Fibroblast of skin of abdomen (primary cell): ENCODE measurements at places on chromosomes 6 and 20.

DNA sequence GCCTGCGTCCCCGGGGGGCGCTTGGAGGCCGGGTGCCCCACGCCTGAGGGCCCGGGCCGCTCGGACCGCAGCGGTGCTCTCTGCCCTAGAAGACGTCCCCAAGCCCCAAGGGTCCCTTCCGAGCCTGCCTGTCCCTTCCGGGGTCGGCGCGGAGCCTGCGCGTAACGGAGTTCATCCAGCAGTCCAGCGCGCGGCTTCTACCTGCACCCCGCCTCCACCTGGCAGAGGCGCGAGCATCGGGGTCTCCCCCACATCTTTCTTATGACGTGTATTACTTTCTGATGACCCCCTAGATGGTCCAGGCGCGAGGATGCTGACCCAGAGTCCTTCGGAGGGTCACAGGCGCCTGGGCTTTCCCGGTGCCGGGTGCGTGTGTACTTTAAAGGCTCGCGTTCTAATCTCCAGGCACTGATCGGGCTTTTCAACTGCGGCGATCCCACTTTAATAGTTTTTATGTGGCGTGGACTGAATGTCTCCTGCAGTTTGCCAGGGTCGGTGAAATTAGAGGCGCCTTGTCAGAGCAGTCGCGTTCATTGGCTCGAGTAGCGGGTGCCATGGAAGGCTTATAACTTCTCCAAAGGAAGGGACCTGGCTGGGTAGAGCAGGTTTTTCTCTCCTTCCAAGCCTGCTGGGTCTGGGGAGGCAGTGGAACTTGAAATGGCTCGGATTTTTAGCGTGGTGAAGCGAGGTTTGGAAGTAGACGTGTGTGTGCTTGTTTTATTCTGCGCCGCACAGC, 912 bp downstream of the EYA4 start:
- DNase-seq: no peak

DNA sequence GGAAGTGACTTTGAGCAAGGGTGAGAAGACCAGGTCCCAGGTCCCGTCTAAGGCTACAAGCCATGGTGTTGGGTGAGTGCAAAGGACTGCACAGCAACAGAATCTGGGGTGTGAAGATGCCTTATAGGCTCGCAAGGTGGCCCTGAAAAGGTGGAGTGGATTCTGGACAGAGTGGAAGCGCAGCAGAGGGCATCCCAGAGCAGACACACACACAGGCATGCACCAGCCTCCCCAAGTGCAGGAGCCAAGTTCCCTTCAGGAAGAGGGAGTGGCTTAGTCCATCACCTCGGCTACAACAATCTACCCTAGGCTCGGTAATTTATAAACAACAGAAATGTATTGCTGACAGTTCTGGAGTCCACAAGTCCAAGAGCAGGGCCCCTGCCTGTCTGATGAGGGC, 180.1 kb upstream of the PDE10A start:
- DNase-seq: no peak

DNA sequence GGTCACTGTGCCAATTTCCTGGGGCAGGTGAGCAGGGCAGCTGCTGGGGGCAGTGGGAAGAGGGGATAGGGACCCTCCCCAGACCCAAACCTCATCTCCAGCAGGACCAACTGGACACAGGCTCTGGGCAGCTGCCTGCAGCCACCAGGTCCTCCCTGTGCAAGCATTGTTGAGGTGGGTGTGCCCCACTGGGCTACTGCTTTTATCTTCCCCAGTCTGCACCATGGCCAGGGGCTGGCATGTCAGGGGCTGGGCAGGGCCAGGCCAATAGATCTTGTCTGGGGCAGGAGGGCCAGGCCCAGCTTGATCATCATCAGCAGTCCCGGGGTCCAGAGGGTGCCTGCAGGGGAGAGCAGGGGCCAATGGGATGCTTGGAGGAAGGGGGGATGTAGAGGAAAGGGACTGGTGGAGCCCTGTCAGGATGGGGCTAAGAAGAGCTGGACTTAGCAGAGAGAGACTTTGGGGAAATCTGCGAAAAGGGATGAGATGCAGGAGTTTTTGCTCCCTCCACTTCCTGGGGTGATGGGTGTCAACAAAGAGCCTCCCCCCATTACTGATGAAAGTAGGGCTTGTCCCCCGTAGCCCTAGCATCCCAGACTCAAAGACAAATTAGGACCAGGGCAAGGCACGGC, 5.7 kb downstream of the EBF4 start:
- no peak for DNase-seq

DNA sequence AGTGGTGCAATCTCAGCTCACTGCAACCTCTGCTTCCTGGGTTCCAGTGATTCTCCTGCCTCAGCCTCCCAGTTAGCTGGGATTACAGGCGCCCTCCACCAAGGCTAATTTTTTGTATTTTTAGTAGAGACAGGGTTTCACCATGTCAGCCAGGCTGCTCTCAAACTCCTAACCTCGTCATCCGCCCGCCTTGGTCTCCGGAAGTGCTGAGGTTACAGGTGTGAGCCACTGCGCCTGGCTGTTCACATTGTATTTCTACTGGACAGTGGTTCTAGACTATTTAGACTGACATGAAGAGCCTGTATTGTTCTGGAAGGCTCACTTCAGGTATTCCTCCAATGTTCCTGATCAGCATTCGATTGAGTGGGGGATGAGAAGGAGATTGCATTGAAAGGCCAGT, 14.8 kb upstream of the OVOL2 start:
- DNase-seq: no peak

GRCh38 chr6:44537306-44538049, 150.0 kb downstream of the CDC5L start:
- no peak for DNase-seq

DNA sequence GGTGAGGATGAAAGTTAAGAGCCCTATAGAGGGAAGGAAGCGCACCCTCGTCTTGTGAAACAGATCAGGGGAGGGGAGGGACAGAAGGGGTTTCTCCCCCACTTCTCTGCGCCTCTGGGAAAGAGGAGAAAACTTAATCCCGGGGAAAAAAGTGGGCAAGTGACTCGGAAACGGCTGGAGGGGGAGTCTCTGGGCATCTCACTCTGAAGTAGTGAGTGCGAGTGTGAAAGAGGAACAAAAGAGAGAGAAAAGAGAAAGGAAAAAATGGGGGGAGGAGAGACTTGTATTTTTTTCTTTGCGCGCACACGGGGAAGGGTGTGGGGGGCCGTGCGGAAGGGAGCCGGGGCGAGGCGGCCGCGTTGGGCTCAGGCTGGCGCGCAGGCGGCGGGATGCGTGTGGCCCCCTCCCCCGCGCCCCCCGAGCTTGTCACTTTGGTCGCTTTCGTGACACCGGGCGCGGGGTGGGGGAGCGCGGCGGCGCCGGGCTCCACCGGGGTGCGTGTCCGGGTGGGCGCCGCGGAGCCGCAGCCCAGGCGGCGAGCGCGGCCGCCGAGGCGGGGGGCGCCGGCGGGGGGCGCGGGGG, 454 bp downstream of the L3MBTL3 start:
- DNase-seq: no peak

- peak; percentile 95 for DNase-seq
Measured at GRCh38 chr20:39849664-39850063, 839.4 kb downstream of the MAFB start.

DNA sequence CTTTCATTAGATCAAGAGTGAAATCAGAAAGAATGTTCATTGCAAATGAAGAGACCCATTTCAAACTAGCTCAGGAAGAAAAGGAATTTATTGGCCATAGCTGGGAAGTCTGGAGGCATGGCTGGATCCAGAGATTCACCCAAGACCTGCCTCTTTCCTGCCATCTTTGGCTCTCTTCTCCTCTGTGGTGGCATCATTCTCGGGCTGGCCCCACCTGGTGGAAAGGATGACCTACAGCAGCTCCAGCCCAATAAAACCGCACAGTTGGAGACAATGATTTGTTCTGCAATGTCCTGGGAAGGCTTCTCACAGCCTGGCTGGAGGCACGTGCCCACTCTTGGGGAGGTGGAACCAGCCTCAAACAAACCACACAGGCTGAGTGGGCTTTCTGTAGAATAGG, 18.1 kb upstream of the FERMT1 start:
- no peak for DNase-seq

DNA sequence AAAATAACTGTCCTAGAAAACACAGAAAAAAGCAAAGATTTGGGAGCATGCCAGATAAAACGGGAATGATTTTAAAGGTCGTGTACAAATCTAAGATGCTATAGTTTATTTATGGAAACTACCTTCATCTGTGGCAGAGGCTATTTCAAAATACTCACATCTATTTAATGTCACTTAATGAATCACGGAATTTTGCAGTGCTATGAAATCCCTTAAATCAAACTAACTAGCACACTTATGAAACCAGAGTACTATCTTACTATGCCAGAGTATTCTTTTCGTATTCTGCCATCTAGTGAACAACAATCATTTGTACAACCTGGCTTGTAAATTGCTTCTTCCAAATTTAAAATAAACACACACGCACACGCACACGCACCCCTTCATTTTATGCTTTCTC, 77.9 kb upstream of the BMP5 start:
- DNase-seq: peak; percentile 41

DNA sequence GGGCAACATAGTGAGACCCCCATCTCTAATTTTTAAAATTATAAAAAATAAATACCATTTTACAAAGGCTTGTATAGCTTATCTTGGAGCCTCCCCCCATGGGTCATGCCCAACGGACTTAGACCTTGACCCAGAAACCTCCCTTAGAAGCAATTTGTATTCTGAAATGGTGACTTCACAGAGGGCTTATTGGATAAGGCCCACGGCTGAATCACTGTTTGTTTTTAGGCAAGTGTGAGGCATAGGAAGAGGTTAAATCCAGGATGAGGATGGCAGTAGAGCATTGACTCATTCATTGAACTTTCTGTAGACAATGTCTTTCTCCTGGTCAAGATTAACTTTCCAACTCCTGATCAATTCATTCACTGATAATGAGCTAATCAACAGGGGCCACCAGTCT, 6.2 kb upstream of the SNAI1 start:
- DNase-seq: no peak

GRCh38 chr6:167455371-167455770, 130.5 kb downstream of the TTLL2 start:
- no peak for DNase-seq

- no peak for DNase-seq
Measured at GRCh38 chr20:11271319-11271718, 597.5 kb upstream of the JAG1 start.

DNA sequence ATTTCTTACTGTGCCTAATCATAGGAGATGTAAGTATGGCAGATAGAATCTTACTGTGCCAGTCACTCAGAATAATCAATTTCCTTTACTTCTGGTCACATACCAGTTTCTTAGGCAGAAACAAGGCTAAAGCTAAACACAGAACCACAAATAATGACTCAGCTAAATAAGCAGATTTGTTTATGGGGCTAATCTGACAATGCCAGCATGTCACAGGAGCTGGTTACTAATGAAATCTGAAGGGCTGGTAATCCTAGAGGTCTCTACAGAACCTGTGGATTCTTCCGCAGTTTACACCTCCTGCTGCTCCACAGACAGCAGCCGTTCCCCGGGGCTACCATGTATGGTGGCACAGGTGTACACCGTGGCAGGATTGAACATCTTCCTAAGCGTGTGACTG, 80.8 kb downstream of the LYRM4 start:
- DNase-seq: no peak

DNA sequence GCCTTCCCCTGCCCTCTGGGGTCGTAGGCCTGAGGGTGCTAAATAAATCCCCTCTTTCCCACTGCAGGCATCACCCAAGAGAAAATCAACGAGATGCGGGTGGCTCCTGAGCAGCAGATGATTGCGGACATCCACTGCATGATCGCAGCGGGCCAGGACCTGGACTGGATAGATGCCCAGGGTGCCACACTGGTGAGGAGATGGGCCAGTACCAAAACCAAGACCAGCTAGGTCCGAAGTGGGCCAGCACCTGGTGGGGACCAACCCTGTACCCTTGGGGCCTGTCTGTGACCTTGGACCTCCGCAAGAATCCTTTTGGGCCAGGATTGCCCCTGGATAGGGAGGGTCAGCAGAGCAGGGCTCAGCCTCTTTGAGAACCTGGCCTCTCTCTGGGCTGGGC, 23.6 kb upstream of the FAM83D start:
- no peak for DNase-seq

- no peak for DNase-seq
Measured at GRCh38 chr6:110265273-110265672, 85.0 kb downstream of the CDC40 start.

- DNase-seq: no peak
Measured at GRCh38 chr6:100879317-100879716, 1.8 kb downstream of the ASCC3 start.

GRCh38 chr6:66538551-66539135, 831.6 kb upstream of the EYS start:
- no peak for DNase-seq

DNA sequence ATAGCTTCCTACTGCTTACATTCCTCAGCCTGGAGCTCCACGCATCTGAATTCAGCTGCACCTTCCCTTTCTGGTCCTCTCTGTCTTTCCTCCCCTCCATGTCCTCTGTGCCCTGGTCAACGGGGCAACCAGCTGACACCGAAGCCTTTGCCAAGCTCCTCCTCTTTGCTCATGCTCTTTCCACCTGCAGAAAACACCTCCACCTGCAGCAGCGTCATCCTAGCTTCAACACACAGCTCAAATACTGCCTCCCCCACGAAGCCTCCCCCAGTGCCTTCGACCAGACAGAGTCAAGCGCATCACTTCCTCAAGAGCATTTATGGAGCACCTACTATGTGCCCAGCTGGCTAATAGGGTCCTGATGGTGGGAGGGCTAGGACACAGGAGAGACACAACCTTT, 9.2 kb downstream of the CDH22 start:
- DNase-seq: no peak

DNA sequence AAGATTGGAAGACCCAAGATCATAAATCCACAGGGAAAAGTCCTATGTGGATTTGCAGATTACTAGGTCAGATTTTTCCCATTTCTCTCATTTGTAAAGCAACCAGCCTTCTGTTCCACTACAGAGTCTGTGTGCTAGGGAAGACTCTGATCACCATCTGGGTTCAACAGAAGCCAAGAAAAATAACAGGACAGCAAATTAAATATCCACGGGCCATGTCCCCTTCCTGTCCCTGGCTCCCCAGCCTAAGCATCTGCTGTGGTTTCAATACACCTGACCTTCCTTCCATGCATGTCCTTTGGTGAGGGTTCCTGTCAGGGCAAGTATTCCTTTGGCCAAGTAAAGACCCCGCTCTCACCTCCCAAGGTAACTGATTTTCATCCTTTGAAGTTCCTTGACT, 558.8 kb downstream of the KIF16B start:
- DNase-seq: no peak

DNA sequence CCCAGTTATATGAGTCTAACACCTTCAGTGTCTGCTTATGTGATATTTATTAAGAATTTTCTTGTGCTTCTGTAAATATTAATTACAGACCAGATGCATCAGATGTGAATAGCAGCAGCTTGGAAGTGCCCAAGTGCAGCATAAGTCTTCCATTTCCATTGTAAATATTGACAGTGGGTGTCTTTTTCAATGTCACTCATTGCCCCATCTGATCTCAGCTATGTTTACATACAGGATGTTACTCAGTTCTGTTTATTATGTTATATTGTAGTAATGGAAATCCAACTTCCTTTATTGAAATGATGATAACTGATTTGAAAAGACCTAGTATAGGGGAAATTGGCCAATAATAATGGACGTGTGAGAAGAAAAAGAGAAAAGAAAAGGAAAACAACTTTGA, 296.7 kb downstream of the SAMD5 start:
- no peak for DNase-seq

DNA sequence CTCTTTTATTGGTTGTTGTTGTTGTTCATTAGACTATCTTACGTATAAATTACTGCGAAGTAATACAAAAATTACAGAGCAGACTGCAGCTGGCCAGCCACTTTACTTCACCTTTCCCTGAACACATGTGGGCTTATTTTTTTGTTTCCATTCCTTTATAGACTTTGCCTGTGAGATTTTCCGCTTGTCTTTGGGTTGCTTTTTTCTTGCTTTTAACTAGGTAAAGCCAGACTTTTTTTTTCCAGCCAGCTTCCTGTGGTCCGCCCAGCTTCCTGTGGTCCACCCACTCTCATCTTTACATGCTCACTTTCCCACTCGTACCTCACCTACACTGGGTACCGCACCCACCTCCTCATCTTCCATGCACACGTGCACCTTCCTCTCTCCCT, 79.0 kb downstream of the IPCEF1 start:
- no peak for DNase-seq
